ENCODE measurements at places on chromosomes 2 and 18. TPM values are rescaled to one million over a fixed set of nuclear protein-coding genes. Genes with fewer than 3 reads are reported as not detected.

DNA sequence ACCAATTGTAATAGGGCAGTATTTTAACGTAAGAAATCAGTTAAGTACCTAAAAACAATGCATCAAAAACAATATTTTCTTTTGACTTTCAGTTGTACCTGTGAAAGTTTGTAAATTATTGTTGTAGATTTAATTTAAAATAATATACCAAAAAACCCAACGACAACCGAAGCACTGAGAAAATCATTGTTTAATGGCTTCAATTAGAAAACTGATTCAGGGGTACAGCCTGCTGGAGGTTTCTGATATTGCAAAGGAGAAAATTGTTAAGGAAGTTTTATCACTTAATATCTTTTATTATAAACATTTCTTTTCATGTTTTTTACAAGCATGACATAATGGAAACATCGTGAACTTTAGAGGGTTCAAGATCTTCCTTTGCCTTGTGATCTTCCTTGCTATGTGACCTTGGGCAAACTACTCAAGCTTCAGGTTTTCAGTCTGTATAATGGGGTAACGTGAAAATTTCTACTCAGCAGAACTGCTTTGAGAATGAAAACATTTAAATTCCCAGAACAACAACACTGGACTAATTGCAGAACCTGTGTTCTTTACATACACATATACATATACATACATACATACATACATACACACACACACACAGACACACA is 76.3 kb upstream of the GLS start:
- no peaks in the 10 kb centered on the region for H3K36me3 ChIP-seq
- DNase-seq: no peak
- H3K4me3 ChIP-seq: no peak overlapping the region
- no peaks in the 10 kb centered on the region for H3K27me3 ChIP-seq
- no peaks in the 10 kb centered on the region for H3K4me1 ChIP-seq

- no peaks in the 10 kb centered on the region for H3K27me3 ChIP-seq
- no peaks in the 10 kb centered on the region for H3K36me3 ChIP-seq
- no peak overlapping the region for H3K27ac ChIP-seq
- H3K4me3 ChIP-seq: no peak overlapping the region
- H3K4me1 ChIP-seq: no peaks in the 10 kb centered on the region
Observed at GRCh38 chr2:70709275-70710037, 58.5 kb downstream of the ADD2 start.

GRCh38 chr2:106797494-106797893 is 88.5 kb downstream of the ST6GAL2 start:
- H3K36me3 ChIP-seq: no peaks in the 10 kb centered on the region
- H3K4me3 ChIP-seq: no peak overlapping the region
- no peak overlapping the region for H3K27ac ChIP-seq
- no peaks in the 10 kb centered on the region for H3K27me3 ChIP-seq
- H3K4me1 ChIP-seq: no peaks in the 10 kb centered on the region

Gene RAB6D
- 2.5 TPM for total RNA-seq

Measured in testis (tissue), 5 donors.